ENCODE measurements at places on chromosomes 4 and X.

DNA sequence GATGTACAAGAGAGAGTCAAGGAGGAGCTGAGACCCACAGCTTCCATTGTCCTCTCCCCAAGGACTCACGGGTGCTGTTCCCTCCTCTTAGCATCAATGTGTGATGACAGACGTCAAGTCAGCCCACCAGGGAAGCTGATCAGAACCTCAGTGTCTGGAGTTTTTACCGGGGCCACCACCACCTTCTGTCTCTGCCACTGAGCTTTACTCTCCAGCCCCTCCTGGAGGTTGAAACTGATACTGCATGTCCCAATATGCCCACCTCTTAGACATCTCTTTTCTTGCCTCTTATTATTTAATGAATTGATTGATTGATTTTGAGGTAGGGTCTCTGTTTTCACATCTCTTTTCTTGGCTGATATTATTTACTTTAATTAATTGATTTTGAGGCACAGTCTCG, 10.3 kb upstream of the AKAP17A start:
- DNase-seq: no peak

DNA sequence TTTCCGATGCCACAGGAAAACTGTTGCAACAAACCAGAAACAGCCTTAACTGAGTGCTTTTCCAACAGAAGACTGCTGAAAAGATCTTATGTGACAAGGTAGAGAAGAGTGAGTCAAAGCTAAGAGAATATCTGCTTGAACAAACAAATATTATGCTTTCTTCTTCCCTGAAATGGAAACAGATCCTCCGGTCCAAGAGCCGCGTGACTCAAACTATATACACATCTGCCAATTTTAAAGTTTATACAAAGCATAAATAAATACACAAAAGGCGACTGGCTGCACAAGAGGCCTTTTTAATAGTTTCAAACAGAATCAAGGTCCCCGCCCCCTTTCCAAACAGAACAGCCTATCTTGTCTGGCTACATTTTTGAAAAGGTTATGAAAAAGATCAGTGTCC, 329.7 kb upstream of the F9 start:
- no peak for DNase-seq

- DNase-seq: peak; percentile 6
Observed at GRCh38 chr4:143482840-143483239, 30.7 kb upstream of the SMARCA5 start.

- no peak for DNase-seq
Observed at GRCh38 chr4:108885211-108885610, 122.4 kb upstream of the ETNPPL start.

DNA sequence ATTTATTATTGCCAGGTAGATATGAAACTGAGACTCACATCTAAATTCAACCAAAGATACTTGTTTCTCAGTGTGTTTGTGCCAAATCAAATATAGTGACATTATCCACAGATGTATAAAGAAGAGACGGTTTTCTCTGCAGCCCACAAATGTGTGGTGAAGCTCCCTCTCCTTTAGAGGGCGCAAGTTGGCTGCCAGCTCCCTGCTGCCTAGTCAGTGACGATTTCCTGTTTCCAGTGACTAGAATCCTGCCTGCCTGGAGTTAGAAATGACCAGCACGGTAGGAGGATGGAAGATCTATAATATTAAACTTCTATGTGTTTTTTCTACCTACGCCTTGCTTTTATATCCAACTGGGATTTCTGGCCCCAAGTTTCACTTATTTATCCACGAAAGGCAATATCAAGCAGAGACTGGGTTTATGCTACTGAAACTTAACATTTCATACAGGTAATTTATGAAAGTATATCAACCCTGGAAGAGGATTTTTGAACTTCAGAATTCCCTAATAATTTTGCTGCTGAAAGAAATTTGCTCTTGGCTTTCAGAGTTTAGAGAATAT, 1793.7 kb upstream of the TENM3 start:
- no peak for DNase-seq

DNA sequence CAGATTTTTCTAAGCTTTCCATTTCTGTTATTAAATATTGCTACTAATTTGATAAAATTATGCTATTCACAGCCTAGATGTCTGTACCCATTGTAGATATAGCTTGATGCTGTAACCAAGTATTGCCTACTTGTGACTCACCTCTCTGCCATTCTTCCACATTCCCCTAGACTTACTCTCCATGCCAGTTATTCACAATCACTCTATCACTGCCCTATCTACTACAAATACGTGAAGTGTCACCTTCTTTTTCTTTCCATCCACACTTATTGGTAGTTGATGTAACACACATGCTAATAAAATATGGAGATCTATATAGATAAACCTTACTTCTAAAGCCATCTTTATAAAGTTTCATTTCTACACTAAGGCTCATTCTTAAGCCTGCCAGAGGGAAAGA, 179.4 kb upstream of the PACRGL start:
- DNase-seq: no peak
